ENCODE measurements at places on chromosomes 5 and 9.

DNA sequence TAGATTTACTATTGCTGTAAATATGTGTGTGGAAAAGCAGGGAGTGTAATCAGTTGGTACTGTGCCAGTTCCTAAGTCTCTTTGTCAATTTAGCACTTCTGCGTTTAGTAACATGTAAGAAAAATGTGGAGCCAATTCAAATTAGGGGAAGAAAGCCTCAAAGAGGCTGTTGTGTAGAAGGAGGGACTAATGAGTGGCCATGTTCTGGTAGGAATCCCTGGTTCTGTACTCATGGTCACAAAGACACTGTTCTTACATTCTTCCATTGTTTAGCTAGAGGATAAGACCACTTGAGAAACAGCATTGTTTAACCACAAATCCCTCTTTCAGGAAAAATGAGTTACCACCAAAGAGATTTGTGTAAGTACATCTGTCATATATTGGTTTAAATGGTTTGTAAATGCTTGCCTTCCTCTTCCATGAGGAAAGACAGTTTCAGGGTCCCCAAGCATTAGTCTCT, 14.9 kb downstream of the ARHGEF28 start:
- DNase-seq: peak; percentile 71

DNA sequence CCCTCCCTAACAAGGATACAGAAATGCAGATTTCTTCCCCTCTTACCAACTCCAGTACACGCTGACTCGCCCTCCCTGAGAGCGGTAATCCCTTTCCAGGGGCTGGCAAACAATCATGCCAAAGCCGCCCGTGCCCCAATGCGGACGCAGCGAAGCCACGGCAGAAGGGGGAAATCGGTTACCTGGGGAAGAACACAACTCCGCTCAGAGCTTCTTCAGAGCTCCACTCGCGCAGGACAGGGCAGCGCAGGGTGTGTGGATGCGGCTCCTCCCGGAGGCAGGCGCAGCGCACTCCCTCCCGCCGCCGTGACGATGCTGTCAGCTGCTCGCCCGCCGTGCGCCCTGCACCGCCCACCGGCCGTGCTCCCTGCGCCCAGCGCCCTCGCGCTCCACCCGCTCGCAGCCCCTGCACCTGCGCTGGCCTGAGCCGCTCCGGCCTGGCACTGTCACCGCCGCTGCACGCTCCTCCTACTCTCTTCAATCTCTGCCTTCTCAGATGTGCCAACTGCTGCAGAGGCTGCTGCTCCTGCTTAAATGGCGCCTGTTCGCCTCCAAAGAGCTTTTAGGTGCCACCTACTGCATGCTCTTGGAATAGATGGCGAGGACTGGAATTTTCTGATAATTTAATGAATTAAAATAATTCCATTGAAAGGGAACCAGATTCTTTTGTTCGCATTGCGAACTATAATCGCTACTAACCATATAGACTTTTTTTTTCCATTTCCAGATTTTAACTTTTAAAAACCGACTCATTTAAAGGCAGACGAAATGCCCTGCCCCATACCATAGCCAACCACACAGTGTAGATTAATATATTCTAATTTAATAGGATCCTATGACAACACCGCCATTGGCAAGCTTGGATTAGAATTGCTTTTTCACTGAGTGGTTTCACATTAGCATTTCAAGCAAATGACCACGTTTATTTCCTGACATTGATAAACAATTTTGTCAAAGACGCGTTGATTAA, at the start of gene DIRAS2:
DIRAS2 (minus strand) TSS at position 255 of the 970 bp plus-strand sequence. CDS start 28,997 bp downstream, outside the sequence.
- DNase-seq: peak; percentile 49

GRCh38 chr9:69252436-69252835, 72.6 kb upstream of the ENTREP1 start:
- no peak for DNase-seq

DNA sequence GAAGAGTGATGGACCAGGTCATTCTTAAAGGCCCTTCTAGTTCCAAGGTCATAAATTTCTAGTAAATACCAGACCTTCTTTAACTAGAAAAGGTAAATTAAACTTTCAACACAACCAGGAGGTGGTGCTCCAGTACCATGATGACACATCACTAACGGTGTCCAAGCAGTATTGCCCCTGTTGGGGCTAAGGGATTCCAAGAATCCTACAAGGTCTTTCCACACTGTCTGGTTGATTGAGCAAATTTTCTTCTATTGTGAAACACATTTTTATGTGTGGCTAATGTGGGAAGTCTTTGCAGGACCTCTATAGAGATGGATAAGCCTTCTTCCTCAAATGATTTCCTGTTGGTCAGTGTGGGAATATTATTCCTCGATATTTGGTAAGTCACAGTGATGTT, 459.6 kb upstream of the PAPPA start:
- DNase-seq: peak; percentile 68

GRCh38 chr5:103624035-103624480, 61.5 kb upstream of the NUDT12 start:
- no peak for DNase-seq

DNA sequence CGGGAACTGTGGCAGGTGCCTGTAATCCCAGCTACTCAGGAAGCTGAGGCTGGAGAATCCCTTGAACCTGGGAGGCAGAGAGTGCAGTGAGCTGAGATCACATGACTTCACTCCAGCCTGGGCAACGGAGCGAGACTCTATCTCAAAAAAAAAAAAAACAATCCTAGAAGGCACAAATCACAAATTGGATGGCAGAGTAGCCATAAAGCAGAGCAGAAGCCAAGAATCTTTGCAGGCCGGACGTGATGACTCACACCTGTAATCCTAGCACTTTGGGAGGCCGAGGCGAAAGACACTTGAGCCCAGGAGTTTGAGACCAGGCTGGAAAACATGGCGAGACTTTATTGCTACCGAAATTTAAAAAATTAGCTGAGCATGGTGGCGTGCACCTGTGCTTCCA, 9.2 kb upstream of the FUBP3 start:
- no peak for DNase-seq

GRCh38 chr5:128905568-128906110, 59.6 kb upstream of the SLC27A6 start:
- peak; percentile 16 for DNase-seq

DNA sequence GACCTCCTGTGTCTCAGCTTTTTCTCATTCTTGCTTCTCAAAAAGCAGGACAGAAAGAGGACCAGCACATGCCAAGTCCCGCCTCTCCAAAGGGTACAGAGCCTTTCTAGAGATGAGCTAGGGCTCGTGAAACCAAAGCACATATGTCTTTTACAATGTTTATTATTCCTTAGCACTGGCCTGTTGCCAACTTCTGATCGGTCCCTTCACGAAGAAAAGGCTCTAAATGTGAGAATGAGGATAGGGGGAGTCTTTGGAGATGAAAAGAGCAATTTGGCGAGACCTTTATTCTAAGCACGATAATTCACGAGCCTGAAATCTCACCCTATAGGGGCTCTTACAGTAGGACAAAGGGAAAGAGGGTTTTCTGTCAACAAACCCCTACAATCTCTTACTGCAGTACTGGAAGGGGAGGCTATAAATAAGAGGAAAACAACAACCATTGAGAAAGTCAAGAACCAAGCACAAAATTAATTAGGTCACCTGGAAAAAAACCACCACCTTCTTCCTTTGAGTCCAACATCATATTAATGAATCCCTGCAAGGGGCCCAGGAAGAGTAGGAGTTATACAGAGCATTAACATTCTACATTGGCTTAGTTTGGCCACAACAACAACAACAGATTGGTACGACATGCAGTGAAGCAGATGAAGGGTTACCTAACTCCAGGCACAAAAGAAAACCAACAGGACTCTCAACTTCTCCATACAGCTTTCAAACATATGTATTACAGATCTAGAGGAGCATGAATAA, 309.5 kb downstream of the PDE4D start:
- DNase-seq: no peak

- no peak for DNase-seq
Observed at GRCh38 chr9:111728143-111728542, 66.6 kb downstream of the SHOC1 start.
